ENCODE measurements at places on chromosomes 1 and 21.

GRCh38 chr1:51063121-51063520 lies 38.9 kb upstream of the C1orf185 start:
- DNase-seq = no peak

DNA sequence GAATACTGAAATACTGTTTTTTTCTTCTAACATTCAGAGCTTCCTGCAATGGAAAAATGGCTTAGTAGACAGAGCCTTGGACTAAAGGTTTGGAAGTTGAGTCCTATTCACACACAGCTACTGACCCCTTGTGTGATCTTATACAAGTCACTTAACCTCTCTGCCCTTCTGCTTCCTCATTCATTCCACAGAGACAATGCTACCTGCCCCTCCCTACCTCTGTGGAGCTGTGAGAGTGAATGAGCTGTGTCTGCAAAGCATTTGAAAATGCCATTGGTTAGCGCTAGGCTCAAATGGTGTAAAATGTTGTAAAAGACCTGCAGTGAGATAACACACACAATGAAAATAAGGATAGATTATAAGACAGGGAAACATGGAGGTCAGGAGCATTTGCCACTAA lies 214.4 kb downstream of the BARHL2 start:
- no peak for DNase-seq

DNA sequence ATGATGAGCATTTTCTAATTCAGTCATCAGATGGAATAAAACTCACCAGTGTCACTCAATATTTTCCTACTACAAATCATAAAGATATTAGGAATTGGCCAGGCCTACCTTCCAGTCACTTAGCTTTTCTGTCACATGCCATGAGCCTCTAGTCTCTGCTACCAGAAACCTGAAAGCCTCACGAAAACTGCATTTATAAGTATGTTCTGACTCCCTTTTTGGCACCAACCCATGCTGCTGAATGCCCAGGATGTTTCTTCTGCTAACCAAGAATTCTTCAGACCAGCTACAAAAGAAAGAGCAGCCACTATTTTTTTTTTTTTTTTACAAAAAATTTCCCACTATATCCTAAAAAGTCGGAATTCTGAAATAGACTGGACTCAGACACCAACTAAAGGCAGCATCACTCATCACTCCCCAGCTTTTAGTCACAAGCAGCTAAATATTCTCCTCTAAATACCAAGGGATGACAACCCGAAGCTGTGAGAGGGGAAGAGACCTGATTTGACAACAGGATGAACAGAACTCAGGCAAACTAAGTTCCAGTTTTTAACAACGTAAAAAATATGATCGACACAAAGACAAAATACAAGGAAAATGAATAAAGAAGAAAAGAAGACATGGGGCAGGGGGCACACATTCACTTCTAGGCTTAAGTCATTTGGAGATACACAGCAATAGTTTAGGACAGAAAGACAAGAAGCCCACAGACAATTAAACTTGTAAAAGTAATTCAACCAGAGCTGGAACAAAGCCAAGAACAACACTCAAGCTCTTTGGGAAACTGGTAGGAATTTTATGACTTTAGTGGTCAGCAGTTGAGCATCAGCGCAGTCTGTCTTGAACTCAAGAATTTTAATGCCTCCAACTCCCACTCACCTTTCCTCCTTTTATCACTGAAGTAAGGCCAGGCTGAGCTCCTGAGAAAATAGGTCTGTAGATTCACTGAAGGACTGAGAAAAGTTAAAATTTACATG lies 1.7 kb downstream of the DCAF8 start:
- DNase-seq = no peak

- no peak for DNase-seq
These were observed 520.5 kb downstream of the USP25 start for GRCh38 chr21:16250273-16250672.

DNA sequence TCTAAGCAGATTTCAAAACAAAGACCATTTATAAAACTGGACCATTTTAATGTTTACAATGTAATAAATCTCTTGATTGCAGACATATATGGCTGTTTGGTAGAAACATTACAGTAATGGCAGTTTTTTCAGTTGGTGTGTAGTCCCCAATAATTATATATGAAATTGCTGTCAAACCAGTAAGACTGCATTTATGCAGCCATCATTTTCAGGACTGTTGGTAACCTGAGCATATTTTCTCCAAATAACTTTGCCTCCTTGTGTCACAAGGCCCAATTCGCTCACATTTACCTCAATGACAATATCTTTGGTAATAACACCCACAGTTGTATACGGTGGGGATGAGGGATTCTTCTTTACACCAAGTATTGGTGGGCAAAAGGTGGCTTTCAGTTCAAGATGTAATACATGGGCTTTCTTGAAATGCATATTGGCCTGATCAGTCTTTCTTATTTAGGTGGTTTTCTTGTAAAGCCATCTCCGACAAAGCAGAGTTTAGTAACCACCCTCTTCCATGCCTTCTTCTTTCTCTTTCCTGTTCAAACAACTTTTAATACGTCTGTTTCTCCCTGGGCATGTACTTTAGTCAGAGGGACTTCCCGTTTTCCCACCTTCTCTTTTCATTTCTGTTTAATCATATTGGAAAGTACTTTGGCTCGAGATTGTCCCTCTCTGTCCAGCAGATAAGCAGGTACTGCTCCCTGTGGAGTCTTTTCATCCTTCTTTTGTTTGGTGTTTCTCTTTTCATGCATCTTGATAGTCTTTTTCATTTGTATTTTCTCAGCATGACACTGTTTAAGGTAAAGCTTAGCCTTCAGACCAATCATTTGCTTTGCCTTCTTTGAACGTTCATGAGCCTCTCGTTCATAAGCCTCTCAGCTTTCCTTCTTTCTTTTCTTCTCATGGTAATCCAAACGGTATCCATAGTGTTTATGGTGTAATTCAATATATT lies 30.4 kb downstream of the ATP2B4 start:
- DNase-seq = no peak

DNA sequence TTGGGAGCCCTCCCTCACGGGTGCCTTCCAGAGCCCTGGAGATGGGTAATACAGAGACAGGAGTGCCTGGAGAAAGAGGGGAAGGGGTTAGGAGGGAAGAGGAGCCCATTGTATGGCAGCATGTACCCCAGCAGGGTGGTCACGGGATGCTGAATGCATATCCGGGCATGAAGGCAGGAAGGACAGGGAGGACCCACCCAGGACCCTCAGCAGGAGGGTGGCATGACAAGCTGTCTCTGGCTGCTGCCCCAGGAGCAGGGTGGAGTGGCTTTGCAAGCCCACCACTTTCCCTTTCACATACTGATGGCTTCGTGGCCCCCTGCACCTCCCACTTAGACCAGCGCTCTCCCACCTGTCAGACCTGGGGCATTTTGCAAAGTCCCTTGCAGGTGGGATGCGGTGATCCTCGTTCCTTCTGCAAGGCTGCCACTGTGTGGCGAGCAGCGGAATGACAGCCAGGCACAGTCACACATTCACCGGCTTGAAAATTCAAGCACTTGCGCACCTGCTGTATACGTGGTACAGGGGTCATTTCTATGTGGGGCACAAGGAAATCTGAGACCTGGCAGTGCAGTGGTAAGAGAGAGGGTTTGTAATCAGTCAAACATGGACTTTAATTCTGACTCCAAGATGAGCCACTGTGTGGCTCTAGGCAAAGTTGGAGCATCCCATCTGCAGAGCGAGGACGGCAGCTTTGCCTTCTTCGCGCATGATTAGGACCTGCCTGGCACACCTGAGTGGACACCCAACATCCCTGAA lies 53.2 kb upstream of the TMEM51 start:
- DNase-seq = peak; percentile 18

DNA sequence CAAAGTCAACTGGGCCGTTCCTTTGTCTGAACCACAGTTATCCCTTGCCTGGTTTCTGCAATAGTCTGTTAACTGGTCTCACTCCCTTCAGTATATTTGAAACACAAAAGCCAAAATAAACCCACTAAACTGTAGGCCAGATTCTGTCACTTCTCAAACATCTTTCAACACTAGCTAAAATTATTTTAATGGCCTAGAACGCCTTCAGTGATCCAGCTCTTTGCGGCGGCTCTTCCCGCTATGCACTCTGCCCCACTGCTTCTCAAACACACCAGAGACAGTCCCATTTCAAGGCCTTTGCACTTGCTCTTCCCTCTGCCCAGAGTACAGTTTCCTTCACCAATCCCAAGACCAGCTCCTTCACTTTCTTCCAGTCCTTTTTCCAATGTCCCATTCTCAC lies 9.2 kb downstream of the SAMSN1 start:
- DNase-seq = no peak

GRCh38 chr1:31297277-31298247 lies 730 bp downstream of the ZCCHC17 start:
- no peak for DNase-seq

DNA sequence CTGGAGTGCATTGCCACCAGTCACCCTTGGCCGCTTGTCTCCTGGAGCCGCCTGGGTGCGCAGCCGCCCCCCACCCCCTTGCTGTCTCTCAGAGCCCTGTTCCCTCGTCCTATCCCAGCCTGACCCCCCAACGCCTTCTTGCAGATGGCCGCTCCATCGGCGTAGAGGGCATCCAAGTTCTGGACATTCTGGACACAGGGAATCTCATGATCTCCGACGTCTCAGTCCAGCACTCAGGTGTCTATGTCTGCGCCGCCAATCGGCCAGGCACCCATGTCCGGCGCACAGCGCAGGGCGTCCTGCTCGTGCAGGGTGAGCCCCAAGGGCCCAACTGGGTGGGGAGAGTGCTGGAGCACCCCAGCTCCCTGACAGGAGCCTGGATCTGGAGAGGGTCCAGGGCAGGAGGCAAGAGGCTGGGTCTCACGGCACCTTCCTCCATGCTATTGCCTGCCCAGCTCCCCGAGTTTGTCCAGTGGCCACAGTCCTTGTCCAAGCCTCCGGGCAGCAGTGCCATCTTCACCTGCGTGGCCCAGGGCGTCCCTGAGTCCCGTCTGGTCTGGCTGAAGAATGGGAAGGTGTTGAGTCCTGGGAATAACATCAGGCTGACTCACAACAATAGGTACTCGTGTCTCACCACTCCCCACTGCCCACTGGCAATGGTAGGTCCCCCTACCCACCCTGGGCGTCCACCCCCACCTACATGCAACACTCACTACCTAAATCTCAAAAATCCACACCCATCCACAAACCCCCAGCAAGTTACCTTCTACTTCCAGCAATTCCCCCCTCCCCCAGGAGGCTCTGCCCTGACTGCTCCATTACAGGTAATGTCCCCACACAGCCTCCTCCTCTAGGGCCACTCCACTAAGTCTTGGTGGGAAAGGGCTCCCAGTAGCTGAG lies 24.6 kb downstream of the SLC27A3 start:
- DNase-seq = no peak

- DNase-seq = no peak
These were observed 4.1 kb downstream of the BLACAT1 start for GRCh38 chr1:205451759-205452164.

DNA sequence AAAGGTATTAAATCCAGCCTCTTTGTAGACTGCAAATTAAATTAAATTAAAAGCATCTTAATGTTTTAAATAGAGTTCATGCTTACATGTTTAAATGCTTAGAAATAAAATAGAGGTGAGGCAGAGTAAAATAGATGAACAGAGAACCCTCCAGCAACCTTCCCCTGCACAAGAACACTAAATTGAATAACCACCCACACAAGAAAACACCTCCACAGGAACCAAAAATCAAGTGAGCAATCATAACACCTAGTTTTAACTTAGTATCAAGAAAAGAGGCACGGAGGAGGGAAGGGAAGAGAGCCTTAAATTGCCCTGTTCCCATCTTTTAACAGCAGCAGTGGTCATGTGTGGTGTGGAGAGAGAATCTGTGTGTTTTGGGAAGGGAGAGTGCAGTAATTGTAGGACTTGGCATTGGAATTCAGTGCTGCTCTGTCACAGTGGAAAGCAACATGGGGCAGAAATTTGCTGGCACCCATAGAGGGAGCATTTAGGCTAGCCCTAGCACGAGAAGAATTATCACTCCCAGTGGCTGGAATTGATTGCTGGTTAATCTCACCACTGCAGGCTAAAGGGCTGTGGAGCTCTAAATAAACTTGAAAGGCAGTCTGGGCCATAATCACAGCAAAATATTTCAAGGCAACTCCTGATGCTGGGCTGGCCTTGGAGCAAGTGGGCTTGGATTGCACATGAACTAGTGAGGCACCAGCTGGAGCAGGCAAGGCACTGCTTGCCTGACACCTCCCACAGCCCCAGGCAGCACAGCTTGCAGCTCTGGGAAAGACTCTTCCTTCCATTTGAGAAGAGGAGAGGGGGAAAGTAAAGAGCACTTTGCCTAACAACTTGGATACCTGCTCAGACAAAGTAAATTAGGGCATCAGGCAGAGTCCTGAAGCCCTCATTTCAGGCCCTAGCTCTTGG lies 1478.8 kb downstream of the NCAM2 start:
- no peak for DNase-seq

GRCh38 chr1:18575620-18576019 lies 55.0 kb upstream of the PAX7 start:
- DNase-seq = no peak

DNA sequence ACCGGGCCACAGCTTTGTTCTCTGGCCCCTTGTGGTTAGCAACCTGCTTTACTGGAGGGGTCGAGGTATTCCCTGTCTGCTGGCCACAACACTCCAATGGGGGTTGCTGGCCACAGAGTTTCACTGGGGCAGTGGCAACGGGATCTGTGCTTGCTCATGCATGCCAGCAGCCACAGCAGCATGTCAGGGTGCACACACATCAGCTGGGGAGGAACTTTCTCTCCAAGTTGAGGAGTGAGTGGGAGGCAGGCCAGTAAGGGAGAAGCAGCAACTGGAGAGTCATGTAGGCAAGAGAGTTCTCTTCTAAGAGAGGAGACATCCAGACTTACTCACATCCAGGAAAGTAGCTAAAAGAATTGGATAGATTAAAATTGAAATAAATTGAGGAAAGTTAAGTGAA lies 38.0 kb downstream of the SAMD13 start:
- no peak for DNase-seq
